ENCODE measurements at places on chromosomes 3 and 15.

- DNase-seq, result peak; percentile 19
Measured at GRCh38 chr3:38039101-38039898, at the start of gene DLEC1. Gene DLEC1 (plus strand): TSS chr3:38039208. CDS start chr3:38039226, 18 bp downstream.

GRCh38 chr3:17339132-17339575 is 403.3 kb downstream of the TBC1D5 start:
- no peak for DNase-seq

GRCh38 chr3:189927975-189928895 is 192.5 kb downstream of the P3H2 start:
- no peak for DNase-seq

DNA sequence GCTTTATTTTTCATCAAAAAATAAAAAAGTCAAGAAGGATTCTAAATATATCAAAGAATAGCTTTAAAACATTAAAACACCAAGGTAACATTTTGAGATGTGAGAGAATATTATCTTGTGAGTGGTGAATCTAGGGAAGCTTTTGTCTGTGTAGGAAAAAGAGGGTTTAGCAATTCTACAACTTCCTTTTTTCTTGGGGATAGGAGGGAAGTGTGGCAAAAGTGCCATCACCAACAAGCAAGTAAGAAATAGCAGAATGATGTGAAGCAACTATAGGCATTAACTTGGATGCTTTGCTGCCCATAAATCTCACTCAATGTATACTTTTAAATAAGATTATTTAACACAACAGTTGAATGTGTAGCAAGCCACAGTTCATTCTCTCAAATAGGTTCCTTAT is 57.8 kb upstream of the SUCLG2 start:
- DNase-seq, result no peak

- DNase-seq, result no peak
Measured at GRCh38 chr3:96966181-96966929, 152.0 kb downstream of the EPHA6 start.

DNA sequence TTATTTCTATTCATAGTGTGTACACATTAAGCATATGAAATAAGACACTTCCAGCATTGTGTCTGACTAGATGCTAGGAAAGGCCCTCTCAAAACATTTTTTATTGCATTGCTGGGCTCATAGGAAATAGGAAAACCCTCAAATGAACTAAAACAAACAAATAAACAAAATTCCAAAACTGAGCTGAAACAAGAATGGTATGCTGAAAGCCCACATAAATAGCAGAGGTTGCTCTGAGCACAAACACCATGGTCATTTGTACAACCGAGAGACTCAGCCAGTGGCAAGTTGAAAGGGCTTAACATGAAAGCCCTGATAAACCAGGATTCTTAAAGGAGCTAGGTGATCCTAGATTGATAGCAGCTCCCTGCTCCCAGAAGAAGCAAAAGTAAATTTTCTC is 310.0 kb upstream of the WNT5A start:
- no peak for DNase-seq

- peak; percentile 84 for DNase-seq
Measured at GRCh38 chr3:111326144-111326995, 215.6 kb upstream of the CD96 start.

GRCh38 chr3:133833267-133833666 is 27.7 kb downstream of the SRPRB start:
- DNase-seq, result no peak

- DNase-seq, result no peak
Measured at GRCh38 chr15:97520689-97521088, 439.8 kb upstream of the ARRDC4 start.

GRCh38 chr15:29103824-29104565 is 165.6 kb downstream of the NSMCE3 start:
- peak; percentile 93 for DNase-seq

DNA sequence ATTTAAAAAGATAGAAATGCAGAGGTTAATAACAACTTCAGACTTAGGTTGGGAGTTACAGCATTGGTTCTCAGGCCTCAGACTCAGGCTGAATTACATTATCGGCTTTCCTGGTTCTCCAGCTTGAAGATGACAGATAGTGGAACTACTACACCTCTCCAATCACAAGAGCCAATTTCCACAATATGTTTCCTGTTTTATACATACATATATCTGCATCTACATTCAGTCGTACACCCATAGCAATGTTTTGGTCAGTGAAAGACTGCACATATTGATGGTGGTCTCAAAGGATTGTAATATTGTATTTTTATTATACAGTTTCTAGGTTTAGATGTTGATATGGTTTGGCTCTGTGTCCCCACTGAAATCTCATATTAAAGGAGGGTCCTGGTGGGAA is 35.4 kb downstream of the AADACL2 start:
- DNase-seq, result no peak

GRCh38 chr3:64548200-64548889 is 139.5 kb downstream of the ADAMTS9 start:
- peak; percentile 50 for DNase-seq

- no peak for DNase-seq
Measured at GRCh38 chr15:43244092-43244491, 22.6 kb downstream of the TGM5 start.

GRCh38 chr3:33749546-33750210 is 31.6 kb upstream of the CLASP2 start:
- peak; percentile 61 for DNase-seq

- DNase-seq, result no peak
Measured at GRCh38 chr3:197576838-197577237, 21.1 kb upstream of the BDH1 start.
